Spleen (tissue), 13 donors: ENCODE measurements at places on chromosomes 6 and 20.
A peak's percentile ranks its signal among the peaks of the same experiment; 100 is the strongest.

DNA sequence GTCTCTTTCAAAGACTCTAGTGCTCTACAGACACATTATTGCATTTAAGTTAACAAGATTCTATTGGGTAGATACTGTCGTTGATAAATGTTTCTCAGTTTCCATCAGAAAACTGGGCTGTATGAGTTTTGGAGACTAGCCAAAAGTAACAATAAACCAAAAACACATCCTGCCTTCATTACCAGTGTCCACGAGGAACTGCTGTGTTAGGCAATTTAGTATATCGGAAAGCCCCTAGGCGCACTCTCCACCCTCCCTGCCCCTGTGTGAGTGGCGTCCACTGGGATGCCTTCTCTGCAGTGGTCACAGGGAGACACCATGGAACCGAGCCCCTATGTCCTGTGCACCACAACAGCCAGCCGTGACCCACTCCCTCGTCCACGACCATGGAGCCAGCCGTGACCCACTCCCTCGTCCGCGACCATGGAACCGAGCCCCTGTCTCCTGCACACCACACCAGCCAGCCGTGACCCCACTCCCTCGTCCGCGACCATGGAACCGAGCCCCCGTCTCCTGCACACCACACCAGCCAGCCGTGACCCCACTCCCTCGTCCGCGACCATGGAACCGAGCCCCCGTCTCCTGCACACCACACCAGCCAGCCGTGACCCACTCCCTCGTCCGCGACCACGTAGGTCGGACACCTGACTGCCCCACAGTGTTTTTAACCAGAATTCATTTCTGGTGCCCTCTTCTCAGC lies 35.3 kb downstream of the DLL1 start:
- peak; percentile 44 for DNase-seq

GRCh38 chr6:98836025-98836961 lies 1.9 kb downstream of the POU3F2 start:
- no peak for DNase-seq

- DNase-seq, result no peak
Observed at GRCh38 chr6:72218125-72218524, 331.8 kb downstream of the RIMS1 start.

GRCh38 chr6:89970072-89970471 lies 75.8 kb downstream of the GJA10 start:
- no peak for DNase-seq

DNA sequence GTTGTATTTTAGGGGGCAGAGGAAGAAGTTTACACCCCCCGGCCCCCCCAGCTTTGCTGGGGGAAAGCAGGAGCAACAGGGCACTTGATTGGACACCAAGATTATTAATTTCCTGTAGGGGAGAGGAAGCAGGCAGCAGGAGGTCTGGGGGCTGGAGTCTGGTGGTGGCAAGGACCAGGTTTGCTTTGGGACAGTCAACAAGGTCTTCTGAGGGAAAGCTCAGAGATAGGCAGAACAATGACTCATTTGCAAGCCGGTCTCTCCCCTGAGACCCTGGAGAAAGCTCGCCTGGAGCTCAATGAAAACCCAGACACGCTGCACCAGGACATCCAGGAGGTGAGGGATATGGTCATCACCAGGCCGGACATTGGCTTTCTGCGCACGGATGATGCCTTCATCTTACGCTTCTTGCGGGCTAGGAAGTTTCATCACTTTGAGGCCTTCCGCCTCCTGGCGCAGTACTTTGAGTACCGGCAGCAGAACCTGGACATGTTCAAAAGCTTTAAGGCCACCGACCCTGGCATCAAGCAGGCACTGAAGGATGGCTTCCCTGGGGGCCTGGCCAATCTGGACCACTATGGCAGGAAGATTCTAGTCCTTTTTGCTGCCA lies 1.6 kb downstream of the CLVS2 start:
- DNase-seq, result no peak

DNA sequence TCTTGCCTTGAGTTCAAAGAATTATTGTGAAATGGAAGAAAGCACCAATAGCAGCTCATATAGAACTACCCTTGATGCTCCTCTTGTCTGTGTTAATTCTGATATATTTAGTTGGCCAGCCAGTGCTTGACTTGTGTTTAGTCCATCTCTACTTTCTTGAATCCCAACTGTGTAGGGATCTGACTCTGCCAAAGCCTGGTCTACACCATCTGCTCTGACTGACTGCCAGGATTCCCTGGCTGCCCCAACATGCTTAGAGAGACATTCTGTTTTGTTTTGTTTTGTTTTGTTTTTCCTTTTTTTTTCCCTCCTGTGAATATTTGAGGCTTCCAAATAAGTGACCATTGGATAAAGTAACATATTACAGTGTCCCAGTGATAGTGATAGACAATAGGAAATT lies 953.7 kb upstream of the MANEA start:
- no peak for DNase-seq
